SW 1271 (cell line): ENCODE measurements at places on chromosomes 11 and 22.

DNA sequence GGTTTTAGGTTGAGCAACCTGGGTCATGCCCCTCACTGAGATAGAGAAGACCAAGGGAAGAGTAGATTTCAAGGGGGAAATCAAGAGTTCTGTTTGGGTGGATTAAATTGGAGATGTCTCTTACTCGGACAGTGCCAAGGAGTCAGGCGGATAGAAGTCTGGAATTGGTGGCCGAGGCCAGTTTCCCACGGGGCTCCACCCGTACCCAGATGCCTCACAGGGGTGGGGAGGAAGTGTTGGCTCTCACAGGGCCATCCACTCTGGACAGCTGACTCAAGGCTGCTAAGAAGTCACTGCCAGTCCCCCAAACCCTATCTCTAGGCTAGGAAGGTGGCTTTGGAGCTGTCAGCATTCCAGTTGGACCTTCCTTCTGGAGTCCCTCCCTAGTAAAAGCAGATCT, 79.1 kb upstream of the TIMP3 start:
- no peak for DNase-seq

- no peak for DNase-seq
These were observed at the start of gene KLHL22 for GRCh38 chr22:20494978-20495860. Gene KLHL22 (minus strand): TSS chr22:20495795. CDS start chr22:20489211, 6,584 bp downstream.

- DNase-seq = no peak
These were observed 55.2 kb upstream of the WNT7B start for GRCh38 chr22:46031965-46032851.

DNA sequence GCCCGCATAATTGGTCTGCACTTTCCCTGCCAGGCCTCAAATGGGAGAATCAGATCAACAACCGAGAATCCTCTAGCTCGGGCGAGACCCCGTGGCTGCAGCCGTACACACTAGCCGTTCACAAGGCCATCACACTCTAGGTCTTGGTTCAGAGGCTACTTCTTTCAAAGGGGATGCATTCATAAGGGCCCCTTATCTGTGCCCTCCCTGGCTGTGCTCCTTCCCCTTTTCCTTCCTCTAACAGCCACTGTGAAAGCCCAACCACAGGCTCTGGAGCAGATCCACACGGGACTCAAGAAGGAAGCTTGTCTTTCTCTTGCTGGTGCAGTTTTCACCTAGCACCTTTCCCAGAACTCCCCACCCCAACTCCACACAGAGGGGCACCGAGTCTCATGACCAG, 24.5 kb downstream of the SMIM38 start:
- no peak for DNase-seq

GRCh38 chr11:72758304-72758689, 6.1 kb upstream of the ARAP1 start:
- no peak for DNase-seq

DNA sequence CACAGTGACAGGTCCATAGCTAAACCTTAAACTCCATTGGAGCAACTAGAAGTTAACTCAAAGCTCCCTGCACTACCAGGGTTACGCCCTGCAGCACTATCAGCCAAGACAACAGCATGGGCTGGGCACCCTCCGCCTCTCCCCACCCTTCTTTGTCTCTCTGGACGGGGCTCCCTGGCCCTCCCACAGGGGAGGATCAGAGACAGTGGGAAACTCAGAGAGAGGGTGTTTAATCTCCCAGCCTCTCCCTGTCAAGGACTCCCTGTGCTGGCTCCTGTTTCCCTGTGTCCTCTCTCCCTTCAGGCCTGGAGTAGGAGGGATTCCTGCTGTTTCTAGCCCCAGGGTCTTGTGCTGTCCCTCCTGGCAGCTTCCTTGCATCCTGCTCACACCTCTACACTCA, 56.9 kb upstream of the CSNK2A3 start:
- no peak for DNase-seq

GRCh38 chr11:120625565-120625964, 114.0 kb downstream of the GRIK4 start:
- DNase-seq = no peak

- no peak for DNase-seq
These were observed 64.6 kb upstream of the SESN3 start for GRCh38 chr11:95295382-95296149.

DNA sequence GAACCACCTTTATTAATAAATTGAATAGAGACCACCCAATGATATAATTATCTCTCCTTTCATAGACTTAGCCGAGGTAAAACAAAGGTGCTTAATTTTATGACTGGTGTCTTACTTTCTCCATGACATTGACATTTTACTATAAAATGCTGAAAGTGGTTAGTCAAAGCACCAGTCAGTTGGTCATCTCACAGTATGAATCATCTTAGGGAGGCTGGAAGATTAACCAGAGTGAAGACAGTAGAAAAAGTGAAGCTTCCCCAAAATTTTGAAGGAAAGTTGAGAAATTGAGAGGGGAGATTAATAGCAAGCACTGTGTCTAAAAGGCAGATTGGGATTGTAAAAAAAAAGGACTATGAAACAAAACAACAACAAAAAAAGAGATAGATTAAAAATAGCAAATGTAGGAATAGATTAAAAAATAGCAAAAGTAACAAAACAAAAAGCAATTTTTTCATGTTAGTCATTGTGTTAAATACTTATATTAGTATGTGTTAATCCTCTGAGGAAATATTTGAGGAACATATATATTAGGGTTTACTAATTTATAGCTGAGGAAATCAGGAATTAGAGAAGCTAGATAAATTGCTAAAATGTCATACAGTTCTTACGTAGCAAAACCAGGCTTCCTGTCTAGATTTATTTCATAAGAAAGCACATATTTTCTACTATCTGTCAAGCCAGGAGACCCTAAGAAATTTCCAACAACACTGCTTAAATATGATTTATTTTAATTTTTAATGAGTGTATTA, 557.3 kb upstream of the ANO5 start:
- DNase-seq = no peak

- no peak for DNase-seq
These were observed 17.4 kb upstream of the BACE1-AS start for GRCh38 chr11:117273550-117274289.

DNA sequence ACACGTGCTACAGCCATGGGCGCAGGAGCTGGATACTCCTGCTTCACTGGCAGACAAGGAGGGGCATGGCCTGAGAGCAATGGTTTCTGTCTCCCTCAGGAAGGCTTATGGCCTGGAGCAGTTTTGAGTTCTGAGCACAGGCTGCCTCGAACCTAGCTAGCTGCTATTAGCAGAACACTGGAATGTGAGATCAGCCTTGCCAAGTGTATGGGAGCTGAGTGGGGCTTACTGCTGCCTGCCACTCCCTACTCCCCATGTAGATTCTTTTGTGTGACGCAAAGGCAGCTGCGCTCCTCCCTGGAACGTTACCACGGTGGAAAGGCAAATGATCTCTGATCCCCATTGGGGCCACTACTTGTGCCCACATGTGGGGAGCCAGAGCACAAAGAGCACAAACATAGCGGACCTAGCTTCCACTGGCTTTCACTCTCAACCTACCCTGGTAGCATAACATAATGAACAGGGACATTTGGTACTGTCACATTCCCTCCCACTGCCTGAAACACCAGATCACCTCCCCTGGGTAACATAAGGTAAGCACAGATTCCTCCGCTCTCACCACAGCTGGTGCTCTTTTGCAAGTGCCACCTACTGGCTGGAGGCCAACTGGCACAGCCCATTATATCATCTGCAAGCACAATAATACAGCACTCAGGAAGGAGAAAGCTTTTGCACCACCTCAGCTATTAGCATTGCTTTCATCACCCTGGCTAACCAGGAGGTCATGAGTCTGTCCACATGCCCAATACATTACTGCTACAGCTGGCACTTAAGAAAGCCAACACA, 84.6 kb upstream of the GUCY1A2 start:
- DNase-seq = no peak

DNA sequence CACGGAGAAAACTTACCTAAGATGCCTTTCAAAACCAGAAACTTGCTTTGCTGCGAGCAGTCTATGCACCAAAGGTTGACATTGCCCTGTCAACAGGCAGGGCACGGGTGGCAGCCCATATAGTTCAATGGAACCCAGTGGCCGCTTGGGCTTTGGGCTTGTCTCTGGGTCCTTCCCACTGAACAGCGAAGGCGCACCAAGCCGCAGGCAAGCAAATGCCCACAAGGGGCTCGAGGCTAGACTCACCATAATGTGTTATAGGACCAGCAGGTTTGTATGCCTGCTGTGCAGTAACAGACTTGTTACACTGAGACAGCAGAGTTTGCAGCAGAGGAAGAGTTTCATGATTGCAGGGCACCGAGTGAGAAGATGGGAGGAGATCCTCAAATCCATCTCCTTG, 20.3 kb downstream of the CLDN5 start:
- no peak for DNase-seq

- DNase-seq = no peak
These were observed 17.6 kb upstream of the PPFIA1 start for GRCh38 chr11:70252844-70253243.

- DNase-seq = no peak
These were observed 939 bp downstream of the ALX4 start for GRCh38 chr11:44308923-44309477.

DNA sequence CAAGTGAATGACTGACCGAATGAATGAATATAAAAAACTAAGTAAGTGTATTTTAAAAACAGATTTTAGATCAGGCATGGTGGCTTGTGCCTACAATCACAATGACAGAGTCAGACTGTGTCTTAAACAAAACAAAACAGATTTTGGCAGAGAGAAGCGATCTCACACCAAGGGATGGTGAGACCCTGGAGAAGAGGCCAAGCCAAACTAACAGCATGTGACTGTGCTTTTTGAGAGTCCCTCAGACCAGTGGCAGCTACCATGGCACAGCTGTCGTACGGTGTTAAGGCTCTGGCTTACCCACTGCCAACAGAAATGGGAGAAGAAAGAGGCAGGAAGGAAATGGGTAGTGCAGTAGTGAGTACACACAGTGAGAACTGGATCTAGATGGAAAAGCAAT, 60.6 kb downstream of the SGSM3 start:
- no peak for DNase-seq

- no peak for DNase-seq
These were observed 7.8 kb downstream of the LDHAL6A start for GRCh38 chr11:18463439-18463838.

DNA sequence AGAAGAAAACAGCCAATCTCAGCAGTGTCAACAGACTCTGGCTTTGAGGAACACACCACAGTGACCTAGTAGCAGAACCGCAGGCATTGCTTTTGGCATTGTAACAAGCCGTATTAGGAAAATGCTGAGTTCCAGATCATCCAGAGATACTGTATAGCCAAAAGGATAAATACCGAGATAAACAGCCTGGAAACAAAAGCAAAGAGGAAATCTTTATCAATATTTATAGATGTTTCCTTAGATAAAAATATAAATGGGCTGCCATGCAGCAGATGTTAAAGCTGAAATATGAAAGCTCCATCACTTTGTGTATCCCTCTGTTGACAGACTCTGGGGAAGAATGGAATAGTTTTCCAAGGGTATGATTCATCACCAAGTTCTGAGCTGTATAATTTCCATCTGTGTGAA, 98.9 kb upstream of the TP53AIP1 start:
- no peak for DNase-seq

DNA sequence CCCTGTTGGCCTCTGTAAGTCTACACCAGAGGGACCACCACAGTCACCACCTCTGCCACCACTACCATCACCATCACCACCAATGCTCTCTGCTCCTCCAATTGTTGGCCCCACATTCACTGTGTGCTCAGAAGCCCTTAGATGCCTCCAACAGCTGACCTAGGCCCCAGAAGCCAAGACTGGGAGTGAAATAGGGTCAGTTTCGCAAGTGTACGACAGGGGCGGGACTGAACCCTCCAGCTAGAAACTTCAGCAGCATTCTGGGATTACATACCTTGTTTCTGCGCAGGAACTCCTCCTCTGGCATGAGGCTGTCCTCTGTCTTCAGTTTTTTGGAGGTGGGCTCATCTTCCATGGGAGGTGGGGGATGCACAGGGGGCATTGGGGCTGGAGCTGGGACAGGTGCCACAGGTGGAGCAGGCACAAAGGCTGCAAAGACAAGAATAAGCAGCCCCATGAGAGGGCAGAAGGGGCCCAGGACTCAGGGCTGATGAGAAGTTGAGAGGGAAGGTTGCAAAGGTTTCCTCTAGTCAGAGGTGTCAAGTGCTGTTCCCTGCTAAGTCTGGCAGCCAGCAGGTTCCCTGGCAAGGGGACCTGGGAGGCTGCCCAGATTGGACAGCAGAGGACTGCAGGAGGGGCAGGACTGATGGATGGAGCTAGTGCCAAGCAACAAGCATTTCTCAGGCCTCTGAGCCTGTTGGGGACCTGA, 10.2 kb upstream of the TBC1D10A start:
- no peak for DNase-seq

GRCh38 chr22:25546751-25547150, 17.7 kb upstream of the GRK3 start:
- no peak for DNase-seq

- DNase-seq = no peak
These were observed 66.4 kb upstream of the SORL1 start for GRCh38 chr11:121385688-121386087.

GRCh38 chr22:37990301-37990700, 5.9 kb upstream of the SOX10 start:
- DNase-seq = no peak

DNA sequence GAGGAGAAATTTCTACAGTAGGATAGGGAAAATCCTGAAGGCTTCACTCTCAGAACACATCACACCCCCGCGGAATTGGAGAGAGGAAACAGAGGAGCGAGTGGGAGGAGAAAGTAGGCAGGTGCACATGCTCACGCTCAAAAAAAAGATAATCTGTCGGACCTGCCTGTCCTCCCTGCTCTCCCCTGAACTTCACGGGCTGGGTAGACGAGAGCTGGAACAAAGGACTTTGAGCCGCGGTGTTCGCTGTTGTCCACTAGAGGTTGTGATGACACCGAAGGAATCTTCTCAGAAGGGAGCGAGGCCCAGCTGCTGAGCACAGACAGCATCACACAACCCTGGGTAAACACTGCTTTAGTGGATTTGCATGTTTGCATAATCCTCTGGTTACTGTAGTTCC, 5.0 kb downstream of the SEZ6L start:
- DNase-seq = no peak

DNA sequence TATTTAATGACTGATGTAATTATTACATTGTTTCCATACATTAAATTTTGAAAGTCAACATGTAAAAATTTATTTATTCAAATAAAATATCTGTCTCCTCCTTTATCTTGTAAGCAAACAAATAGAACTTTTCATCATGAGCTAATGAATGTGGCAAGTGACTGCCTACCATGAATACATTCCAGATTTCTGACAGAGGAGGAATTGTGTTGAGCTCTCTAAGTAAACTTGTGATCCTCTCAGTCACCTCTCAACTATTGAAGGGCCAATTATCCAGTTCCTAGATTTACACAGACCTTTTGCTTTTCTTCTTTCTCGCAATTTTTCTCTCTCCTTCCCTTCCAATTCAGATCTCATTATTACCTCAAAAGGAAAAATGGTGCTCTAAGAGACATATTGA, 21.5 kb downstream of the PRRG4 start:
- no peak for DNase-seq
